ENCODE measurements at places on chromosomes 13 and 19.

- DNase-seq, result no peak
These were observed 1210.2 kb upstream of the ATXN8OS start for GRCh38 chr13:68897331-68897928.

GRCh38 chr13:44812818-44813217, 176.5 kb downstream of the NUFIP1 start:
- no peak for DNase-seq

DNA sequence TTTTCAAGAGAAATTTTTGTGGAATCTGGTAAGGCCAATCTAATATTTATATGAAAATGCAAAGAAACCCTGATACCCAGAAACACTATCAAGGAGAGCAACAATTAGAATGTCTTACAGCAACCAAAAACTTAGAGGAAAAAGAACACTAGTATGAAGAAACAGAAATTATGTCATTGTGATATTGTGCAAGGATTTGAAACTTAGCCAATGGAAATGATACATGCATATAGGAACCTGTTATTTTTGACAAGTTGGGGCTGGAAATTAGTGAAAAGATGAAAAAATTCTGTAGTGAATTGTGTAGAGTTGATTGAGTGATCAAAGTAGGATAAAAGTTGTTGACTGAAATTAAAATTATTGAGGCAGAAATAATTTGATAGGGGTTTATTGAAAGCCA, 792.6 kb upstream of the SLITRK6 start:
- peak; percentile 32 for DNase-seq

GRCh38 chr19:49553451-49554271, 25.9 kb downstream of the RCN3 start:
- DNase-seq, result peak; percentile 94

GRCh38 chr19:51398096-51398704, 7.8 kb upstream of the C19orf84 start:
- DNase-seq, result no peak

DNA sequence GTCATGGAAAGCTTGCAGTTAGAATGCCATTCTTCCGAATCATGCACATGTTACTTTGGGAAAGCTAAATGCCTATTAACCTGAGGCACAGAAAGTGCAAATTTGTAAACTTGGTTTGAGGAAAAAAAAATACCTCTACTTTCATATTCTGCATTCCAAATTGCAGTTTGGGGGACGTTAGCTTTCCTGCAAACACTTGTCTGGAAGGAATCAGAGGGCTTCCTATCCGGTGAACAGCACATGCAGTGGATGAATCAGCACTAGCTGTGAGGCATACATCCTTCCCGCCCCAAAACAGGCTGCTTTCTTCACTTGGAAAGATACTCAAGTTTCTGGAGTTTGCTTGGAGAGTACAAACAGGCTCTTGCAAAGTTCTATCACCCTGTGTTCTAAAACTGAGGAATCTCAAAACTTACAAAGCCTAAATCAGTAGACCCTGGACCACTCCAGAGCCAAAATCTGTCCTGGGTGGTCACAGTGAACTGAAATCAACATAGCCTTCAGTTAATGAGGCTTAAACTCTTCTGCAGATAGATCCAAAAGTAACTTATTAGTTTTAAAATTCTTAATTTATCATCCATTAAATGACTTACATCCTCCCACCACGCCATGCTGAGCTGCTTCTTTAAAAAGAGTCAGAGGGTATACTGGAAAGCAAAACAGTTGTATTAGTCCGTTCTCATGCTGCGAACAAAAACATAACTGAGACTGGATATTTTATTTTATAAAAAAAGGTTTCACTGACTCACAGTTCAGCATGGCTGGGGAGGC, 802.3 kb upstream of the ARGLU1 start:
- DNase-seq, result peak; percentile 4

GRCh38 chr19:13079542-13079986, 23.1 kb downstream of the LYL1 start:
- no peak for DNase-seq

GRCh38 chr13:111177081-111177711, 62.1 kb downstream of the ARHGEF7 start:
- DNase-seq, result peak; percentile 19

DNA sequence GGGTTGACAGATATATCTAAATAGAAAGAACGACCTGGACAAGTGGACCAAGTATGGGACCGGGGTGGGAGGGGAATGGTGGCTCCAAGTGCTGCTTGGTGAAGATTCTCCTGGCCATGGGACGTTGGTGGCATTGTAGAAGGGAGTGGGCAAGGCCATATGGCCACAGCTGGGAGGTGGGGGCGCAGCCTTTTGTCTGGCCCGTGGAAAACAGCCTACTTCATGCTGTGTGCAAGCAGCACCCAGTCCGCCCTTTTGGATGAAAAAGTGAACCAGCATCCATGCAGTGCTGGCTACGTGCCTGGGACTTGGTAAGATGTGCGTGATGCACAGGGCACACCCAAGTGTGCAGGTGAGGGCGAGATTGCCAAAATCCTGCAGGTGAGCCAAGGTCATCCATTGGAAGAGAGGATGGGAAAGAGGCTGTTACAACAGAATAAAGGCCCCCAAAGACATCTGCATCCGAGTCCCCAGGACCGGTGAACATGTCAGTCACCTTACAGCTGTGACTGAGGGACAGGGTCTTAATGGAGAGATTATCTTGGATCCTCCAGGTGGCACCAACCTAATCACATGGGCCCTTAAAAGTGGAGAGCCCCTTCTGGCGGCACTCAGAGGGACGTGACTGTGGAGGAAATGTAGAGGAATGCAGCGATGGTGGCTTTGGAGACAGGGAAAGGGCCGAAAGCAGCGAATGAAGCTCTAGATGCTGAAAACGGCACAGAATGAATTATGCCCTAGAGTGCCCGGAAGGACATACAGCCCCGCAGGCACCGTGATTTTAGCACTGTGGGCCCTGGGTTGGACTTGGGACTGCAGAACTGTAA, 40.8 kb downstream of the TEX29 start:
- DNase-seq, result no peak

- no peak for DNase-seq
These were observed 7.7 kb upstream of the CSNK1G2 start for GRCh38 chr19:1933244-1933643.

- DNase-seq, result no peak
These were observed 74.7 kb downstream of the GADD45B start for GRCh38 chr19:2550431-2551171.

- DNase-seq, result no peak
These were observed 9.4 kb upstream of the AKT2 start for GRCh38 chr19:40294560-40294959.

DNA sequence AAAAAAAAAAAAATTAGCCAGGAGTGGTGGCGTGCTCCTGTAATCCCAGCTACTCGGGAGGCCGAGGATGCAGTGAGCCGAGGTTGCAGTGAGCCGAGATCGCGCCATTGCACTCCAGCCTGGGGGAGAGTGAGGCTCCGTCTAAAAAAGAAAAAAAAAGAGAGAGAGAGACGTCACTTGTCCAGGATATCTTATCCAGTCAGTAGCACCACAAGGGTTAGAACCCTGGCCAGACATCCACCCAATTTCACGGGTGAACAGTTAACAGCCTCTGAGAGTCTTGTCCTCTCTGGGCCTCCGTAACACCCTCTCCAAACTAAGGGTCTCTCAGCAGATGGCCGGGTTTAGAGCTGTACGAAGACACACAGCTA, 917 bp upstream of the CLPTM1 start:
- DNase-seq, result peak; percentile 7

DNA sequence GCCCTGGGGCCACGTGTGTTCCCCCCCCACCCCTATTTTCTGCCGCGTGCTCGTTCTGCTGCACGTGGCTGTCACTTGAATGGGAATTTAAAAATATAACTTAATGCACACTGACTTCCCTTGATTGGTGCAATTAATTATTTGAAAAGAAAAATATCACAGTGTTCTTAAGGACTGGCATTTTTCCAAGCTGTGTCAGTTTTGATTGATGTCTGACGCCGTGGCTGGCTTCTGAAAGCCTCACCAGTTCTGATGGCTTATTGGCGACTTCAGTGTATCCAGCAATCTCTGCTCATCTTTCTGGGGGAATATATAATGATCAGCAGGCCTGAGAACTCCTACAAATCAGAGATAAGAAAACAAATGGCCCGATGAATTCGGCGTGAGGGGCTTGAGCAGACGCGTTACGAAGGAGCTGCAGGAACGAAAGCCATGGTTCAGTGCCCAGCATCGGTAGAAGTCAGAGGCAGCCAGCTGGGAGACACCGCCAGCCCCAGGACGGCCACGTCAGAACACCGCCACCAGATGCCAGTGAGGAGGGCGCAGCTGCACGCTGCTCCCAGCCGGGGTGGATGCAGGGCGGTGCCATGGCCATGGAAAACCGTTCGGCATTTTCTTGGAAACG, 111.2 kb downstream of the KDM4B start:
- DNase-seq, result no peak

DNA sequence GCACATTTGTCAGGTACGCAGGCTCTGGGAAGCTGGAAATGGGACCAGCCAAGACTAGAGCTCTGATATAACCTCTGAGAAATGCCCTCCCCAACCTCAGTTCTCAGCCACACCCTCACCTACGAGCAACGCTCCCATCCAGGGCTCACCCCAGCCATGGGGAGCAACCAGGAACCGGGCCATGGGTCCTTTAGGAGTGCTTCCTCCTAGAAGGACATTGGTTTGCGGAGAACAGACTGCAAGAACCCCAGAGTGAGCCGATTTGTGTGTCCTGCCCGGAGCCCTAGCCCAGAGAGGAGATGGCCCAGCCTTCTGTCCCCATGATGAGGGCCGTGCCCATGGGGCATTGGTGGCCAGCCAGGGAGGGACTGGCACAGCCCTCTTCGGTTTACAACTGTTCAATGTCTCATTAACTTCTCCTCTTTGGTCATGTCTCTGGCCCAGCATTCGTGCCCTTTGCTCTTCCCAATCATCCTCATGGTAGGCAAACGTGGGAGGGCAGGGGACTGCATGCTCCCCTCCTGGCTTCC, 32.9 kb upstream of the IGSF23 start:
- DNase-seq, result no peak

- DNase-seq, result no peak
These were observed 230.7 kb upstream of the PRR20A start for GRCh38 chr13:56909896-56910600.

- DNase-seq, result no peak
These were observed 113.7 kb upstream of the OXGR1 start for GRCh38 chr13:97107815-97108529.

- DNase-seq, result peak; percentile 14
These were observed 764 bp downstream of the ZNF626 start for GRCh38 chr19:20660473-20661140.

DNA sequence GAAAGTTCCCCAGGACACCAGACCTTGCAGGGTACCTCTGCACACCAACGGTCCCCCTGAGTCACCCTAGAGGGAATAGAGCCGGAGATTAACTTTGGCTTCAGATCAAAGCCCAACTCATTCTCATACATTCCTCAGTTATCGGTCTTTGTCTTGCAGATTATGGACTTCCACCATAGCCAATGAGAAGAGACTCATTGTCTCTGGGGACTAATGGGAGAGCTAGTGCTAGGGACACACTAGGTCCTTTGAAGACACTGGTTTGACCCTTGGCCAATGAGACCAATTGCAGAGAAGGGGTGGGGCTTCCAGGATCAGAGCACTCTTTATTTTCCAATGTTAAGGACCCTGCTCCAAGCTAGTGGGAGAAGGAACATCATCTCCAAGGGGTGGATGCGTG, 6.1 kb downstream of the KLK7 start:
- no peak for DNase-seq

- DNase-seq, result no peak
These were observed 2.9 kb downstream of the CGB3 start for GRCh38 chr19:49020931-49021895.

DNA sequence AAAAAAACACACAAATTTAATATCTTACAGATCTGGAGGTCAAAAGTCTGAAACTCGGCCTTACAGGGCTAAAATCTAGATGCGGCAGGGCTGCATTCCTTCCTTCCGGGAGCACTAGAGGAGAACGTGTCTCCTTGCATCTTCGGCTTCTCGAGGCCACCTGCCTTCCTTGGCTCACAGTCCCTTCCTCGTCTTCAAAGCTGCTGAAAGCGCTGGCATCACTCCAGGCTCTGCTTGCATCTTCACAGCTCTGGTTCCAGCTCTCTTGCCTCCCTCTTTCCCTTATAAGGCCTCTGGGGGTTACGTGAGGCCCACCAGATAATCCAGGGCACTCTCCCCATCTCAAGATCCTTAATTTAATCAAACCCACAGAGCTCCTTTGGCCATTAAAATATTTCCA, 10.5 kb downstream of the XRCC1 start:
- no peak for DNase-seq

DNA sequence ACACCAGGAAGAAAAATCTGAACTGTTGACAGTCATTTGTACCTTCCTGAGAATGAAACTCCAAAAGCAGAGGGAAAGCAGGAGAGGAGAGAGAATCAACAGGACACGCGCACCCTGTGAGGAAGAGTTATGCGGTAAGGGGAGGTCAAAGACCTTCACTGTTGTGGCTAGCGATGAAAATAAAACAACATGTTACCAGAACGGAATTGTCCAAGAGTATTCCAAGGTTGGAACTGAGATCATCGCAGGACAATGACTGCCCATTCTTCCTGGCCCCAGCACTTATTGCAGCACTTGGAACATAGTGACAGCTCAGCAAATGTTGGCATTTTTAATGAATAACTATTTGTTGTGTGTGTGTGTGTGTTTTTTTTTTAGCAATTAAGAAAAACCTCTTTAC, 176.0 kb upstream of the TSC22D1 start:
- no peak for DNase-seq

DNA sequence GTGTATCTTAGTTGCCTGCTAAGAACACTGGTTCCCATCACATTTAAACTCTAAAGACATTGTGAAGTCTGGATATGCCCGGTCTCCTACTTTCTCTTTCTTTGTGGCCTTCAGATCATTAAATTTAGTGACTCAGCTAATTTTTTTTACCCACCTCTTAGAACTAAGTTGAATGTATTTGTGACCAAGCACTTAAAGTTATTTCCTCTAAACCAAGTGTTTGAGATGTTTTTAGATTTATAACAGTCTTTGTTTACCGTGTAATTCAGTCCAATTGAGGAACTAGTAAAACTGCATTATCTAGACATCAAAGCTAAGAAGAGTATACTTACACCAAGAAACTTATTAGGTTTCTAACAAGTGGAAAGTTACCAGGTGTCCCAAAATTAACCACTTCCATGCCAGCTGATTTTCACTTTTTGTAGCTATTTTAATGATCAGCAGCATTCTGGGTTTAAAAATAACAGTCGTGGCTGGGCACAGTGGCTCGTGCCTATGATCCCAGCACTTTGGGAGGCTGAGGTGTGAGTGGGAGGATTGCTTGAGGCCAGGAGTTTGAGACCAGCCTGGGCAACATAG, 53.1 kb downstream of the ARHGAP35 start:
- no peak for DNase-seq
